ENCODE measurements at places on chromosomes 1 and 21. TPM values are rescaled to one million over a fixed set of nuclear protein-coding genes. Genes with fewer than 3 reads are reported as not detected.

DNA sequence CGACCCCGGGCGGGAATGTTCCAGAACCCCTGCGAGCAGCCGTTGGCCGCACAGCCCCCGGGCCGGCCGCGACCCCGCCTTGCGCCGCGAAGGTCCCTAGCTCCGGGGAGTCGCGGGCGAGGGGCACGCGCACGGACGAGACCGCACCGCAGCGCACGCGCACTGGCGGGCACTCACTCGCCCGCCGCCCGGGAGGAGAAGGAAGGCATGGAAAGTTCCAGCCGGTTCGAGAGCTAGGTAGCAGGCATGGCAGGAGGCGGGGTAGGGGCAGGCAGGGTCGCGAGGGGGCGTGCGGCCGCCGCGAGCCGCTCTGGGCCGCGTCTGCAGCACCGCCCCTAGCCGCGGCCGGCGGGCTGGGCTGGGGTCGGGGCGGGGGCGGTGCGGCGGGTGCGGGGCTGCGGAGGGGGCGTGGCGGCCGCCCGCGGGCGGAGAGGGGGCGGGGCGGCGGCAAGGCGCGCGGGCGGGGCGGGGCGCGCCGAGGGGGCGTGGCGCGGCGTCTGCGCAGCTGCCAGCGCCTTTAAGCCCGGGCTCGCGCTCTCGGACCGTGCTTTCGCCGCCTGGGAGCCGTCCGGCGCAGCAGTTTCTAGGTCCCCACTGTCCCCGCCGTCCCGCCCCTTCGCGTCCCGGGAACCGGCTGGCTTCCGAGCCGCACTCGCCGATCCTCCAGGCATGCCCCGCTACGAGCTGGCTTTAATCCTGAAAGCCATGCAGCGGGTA lies at the start of the genes MRPS6 and SLC5A3:
TSS of gene MRPS6 (plus strand) at position 547 of the 717 bp plus-strand sequence. CDS start at position 670, 123 bp downstream.
TSS of gene SLC5A3 (plus strand) at position 547 of the 717 bp plus-strand sequence. CDS start 21,621 bp downstream, outside the sequence.
- DNase-seq = no peak

- peak; percentile 50 for DNase-seq
Observed at GRCh38 chr21:44375761-44376241, 22.4 kb downstream of the TRPM2 start.

PDE4DIP gene
- 164 TPM for total RNA-seq

- DNase-seq = no peak
Observed at GRCh38 chr1:76291737-76292136, 217.2 kb downstream of the ST6GALNAC3 start.

GRCh38 chr21:34962586-34963222 lies 86.4 kb downstream of the RUNX1 start:
- DNase-seq = no peak

DNA sequence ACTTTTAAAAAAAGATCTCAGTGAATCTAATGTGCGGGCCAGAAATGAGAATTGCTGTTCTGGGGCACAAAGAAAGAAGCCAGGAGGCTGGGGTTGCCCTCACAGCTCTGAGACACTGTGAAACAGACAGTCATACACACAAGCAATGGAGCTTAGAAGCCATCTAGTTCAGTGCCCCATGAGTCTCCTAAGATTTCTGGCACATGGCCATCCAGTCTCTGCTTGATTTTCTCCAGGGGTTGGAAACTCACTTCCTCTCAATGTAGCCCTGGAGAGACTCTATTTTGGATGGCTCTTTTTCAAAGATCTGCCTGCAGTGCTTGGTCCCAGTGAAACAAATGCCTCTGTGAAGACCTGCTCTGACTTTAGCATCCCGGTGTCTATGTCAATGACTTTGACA lies 38.6 kb downstream of the KCNN3 start:
- no peak for DNase-seq

- peak; percentile 92 for DNase-seq
Observed at GRCh38 chr21:41641821-41642701, 124.8 kb downstream of the RIPK4 start.

DNA sequence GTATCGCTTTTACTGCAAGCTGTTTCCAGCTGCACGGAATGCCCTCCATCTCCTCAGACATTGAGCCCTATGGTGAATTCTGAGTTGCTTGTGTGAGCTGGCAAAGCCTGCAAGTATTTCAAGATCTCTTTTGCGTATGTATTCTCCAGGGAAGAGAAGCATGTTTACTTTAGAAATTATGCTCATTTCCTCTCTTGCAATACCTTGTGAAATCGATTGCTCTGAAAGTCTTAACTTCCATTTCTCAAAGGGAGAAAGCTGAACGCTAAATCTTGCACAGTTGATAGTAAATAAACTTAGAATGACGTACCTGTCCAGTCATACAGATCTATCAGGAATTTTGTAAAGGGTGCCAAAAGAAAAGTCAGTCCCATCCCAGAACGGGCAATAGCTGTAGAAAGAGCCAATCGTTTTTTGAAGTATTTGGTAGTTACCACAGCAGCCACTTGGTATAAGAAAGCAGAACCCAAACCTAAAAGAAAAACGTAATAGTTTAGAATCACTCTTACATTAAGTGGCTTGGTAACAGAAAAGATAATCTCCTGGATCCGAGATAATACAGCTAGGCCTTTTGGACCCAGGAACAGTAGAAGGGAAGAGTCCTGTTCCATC lies 10.0 kb downstream of the SLC16A4 start:
- no peak for DNase-seq

ALDH4A1 gene
- total RNA-seq = 16.6 TPM

LCE2A gene
- not detected for total RNA-seq

DNA sequence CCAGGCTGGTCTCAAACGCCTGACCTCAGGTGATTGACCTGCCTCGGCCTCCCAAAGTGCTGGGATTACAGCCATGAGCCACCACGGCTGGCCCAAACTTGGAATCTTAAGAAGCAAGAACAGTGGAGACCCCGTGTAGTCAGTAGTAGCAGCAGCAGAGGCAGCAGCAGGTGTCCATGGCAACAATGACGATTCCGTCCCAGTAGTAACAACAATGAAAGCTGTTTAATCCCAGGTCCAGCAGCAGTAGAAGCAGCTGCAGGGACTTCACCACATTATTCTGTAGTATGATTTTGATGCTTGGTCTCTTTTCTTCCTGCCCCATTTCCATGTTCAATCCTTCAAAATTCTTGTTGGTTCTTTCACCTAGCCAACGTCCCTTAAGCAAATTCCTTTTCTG lies 69.6 kb upstream of the KCTD3 start:
- DNase-seq = no peak

NR1I3 gene
- total RNA-seq = 0.21 TPM

GRCh38 chr1:232673256-232673655 lies 43.3 kb upstream of the SIPA1L2 start:
- DNase-seq = no peak

ACOT11 gene
- 30.4 TPM for total RNA-seq

- DNase-seq = no peak
Observed at GRCh38 chr1:67743072-67743725, 58.2 kb downstream of the GADD45A start.

TRIM67 gene
- total RNA-seq = not detected

GRCh38 chr1:203544978-203545816 lies 51.2 kb downstream of the OPTC start:
- DNase-seq = no peak

DNA sequence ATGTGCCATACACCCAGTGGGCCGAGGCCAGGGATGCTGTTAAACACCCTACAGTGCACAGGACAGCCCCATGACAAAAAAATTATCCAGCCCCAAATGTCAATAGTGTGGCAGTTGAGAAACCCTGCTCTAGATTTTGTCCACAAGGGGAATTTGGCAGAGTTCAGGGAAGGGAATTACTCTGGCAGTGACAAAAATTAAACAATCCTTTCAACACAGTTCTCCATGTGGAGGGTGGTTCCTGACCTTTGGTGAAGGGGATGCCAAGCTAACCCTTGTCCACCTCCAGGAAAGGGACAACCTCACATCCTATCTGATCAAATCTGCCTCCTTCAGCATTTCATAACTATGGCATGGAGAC lies 28.4 kb upstream of the CD84 start:
- DNase-seq = no peak

- DNase-seq = no peak
Observed at GRCh38 chr1:197041486-197042353, 25.3 kb downstream of the F13B start.

DNA sequence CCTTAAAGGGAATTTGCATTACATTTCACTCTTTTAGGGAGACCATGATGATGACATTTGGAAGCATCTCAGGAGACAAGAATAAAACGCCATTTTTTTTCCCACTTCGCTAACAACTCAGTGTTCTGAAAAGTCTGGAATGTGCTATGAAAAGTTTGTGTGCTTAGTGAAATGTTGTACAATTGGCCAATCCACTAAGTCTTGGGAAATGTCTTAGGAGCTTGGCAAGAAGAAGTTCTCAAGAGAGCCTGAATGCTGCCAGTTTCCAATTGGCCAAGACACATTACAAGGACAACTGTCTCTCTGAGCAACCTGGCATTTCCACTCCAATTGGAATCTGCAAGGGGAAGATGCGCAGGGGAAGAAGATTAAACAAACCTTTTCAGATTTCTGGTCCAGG lies 401.8 kb downstream of the RWDD3 start:
- no peak for DNase-seq

KRTCAP2 gene
- total RNA-seq = 146 TPM

- DNase-seq = no peak
Observed at GRCh38 chr1:93525431-93525830, 77.5 kb downstream of the FNBP1L start.

- DNase-seq = no peak
Observed at GRCh38 chr21:18443701-18444100, 40.1 kb upstream of the TMPRSS15 start.

- DNase-seq = no peak
Observed at GRCh38 chr21:28776251-28776650, 216.4 kb downstream of the LTN1 start.

GRCh38 chr1:83006271-83006670 lies 992.7 kb downstream of the TTLL7 start:
- no peak for DNase-seq

REN gene
- total RNA-seq = not detected

GRCh38 chr1:112605633-112606327 lies 13.2 kb downstream of the ST7L start:
- no peak for DNase-seq

DNA sequence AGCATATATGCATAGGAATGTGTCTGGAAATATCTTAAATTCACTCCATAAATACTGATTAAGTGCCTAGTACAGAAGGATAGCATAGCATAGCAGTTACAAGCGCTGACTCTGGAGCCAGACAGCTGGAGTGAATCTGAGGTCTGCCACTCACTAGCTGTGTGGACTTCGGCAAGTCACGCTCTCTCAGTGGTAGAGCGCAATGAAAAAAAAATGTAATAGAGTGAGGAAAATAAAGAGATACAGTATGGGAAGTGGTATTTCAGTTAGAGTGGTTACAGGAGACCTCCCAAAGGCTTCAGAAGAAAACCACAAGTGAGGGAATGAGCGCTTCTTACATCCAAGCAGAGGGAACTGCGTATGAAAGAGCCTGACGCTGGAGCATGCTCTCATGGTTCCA lies 338.9 kb upstream of the PRMT6 start:
- no peak for DNase-seq

FAM72B gene
- not detected for total RNA-seq

DNA sequence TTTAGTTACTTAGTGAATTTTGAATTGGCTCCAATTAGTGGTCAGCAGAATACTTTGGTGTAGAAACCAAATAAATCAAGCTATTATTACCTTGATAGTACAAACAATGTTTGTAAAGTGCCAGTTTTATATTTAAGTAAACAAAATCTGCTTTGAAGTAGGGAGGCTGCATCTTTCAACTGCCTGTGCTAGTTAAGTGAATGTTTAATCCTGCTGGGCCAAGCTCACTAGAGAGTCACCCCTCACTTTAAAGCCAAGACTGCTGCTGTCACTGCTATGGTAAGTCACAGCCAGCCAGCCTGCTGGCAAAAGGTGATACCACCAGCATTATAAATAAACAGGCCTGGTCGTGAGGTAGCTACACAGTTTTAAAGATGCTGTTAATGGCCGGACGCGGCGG lies 10.3 kb upstream of the CFAP126 start:
- DNase-seq = no peak

DNA sequence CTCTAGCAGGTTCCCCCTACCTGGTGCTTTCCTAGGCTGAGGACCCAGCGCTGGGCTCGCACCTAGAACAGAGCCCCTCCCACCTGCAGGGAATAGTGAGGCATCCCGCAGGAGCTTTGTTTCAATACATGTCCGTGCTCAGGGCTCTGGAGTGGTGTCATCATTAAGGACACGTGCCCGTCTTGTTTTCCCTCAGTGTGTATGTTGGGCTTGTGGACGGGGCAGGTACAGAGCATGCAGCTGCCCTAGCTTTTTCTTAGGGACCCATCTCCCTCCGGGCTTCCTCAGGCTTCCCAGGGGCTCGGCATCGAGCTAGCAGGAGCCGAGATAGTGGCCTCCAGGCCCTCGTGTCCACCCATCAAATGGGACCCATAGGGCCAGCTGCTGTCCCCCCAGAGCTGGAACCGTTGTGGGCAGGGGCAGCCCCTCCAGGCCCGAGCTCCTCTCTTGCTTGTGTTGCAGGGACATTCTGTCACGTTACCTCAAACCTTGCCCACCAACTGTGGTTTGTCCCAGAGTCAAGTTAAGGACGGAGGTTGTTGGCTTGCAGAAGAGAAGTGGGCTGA lies 3.9 kb downstream of the TMEM201 start:
- DNase-seq = no peak

CYP4Z1 gene
- total RNA-seq = 4.8 TPM

DNA sequence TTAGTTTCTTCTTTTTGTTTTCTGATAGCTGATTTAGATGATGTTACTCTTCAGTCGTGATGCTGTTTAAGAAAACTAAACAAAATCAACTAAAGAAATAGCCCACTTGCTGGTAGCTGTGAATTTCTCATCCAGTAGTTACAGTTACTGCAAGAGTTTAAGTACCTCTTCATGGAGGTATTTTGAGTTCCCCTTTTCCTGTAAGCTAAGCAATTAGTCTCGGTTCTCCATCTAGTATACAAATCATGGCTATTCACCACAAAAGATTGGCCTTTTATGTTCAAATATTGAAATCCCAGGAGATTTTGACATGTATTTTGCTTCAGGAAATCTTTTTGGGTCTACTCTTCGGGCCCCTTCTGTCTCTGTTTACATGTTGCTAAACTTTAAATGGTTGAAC lies 31.1 kb downstream of the HUNK start:
- no peak for DNase-seq

- no peak for DNase-seq
Observed at GRCh38 chr21:19608101-19608621, 1204.6 kb upstream of the TMPRSS15 start.

ERVH48-1 gene
- not detected for total RNA-seq

DNA sequence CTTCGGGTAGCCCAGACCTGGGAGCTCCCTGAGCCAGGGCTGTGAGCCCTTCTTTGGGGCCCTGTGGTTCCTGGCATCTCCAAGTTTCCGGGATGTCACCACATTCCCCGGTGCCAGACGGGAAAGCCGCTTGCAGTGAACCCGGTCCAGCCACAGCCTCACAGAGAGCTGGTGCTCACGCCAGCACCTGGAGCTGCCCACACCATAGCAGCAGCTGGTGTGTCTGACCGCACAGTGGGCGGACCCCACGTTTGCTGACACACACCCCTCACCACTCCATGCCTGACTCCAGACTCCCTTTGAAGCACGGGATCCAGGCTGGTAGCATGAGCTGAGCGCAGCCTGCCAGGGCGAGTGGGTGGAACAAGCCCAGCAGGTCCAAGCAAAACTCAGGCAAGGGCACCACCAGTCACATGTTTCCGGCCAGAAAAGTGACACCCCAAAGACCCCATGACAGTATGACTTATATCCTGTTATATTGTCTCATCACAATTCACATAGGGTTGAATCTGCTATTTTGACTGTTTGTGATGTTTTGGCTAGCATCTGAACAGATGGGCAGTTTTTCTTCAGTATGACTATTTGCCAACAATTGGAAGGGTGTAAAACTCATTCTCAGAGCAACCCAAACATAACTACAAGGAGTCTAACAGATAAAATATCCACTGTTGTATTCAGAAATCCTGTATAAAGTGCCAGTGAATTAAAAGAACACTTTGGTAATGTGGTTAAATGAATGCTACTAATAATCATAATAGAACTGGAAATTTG lies 285.4 kb downstream of the SMYD3 start:
- no peak for DNase-seq

GRCh38 chr1:30758785-30759380 lies 1.3 kb upstream of the LAPTM5 start:
- DNase-seq = no peak

Measured in ascending aorta (tissue), 2 donors.